BJ (cell line): ENCODE measurements at places on chromosomes 5 and 9.

- DNase-seq, result no peak
These were observed 110.6 kb downstream of the RAPGEF6 start for GRCh38 chr5:131524431-131524830.

DNA sequence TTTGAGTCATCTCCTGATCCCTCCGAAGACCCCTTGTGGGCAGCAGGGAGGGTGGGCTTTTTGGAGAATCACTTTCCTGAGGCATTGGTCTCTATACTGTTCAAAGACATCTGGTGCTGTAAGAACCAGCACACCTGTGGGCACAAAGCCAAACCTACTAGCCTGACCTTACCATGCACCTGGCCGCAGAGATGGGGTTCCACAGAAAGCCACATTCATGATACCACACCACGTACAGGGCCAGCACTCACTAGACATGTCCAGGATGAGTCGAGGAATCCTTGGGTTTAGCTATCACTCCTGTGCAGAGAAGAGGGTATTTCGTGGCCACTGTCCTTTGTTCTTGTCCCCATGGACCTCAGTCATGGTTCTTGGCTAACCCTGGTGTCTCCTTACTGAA is 203.4 kb downstream of the CACNA1B start:
- DNase-seq, result no peak

GRCh38 chr9:132156262-132156661 is 5.6 kb upstream of the NTNG2 start:
- no peak for DNase-seq

- no peak for DNase-seq
These were observed 68.0 kb downstream of the PTBP3 start for GRCh38 chr9:112265391-112265790.

GRCh38 chr5:14715481-14715880 is 51.0 kb downstream of the OTULIN start:
- DNase-seq, result no peak

DNA sequence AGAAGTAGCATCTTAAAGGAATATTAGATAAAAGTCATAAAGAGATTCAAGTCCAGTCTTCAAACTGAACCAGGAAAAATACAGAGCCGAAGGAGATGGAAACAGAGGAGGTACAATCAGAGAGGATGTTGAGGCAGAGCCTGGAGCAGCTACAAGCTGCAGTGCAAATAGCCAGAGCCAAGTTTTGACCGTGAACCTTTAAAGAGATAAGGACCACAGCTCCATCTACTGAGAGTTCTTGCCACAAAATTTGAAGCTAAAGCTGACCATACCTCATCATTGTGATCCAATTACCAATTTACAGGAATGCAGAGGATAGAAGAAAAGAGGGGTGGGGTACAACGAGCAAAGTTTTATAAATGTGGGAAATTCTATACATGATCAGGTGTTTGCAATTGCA is 10.4 kb upstream of the DEPDC1B start:
- no peak for DNase-seq
